ENCODE measurements at places on chromosomes 13 and 19.

DNA sequence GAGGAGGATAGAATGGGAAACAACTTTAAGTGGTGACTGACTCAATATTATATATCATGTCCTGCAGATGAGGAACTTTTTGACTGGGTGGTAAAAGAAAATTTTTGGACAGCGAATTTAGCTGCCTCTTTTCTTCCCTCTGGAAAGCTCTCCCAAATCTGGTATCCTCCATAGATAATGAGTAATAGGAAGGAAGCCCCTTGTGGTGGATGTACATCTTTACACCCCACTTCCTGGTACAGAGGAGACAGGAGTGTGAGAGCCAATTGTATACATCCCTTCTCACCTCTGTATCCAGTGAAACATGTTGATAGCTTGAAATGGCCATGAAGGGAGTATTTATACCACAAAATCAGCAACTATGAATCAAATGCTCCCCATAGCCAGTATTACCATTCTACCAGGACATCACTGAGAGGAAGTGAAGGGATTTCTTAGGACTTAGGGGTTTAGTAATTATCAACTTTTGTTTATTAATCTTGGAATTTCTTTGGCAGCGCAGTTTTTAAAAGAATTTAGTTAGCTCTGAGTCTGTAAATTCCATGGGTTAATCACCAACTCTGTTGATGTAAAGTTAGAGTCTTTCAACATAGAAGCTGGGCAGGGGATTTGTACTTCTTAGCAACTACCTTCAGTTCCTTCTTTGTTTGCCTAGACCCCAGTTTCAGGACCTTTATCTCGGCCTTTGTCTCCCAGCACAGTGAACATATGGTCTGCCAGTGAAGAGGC lies 17.0 kb upstream of the TDRD3 start:
- DNase-seq = no peak

GRCh38 chr19:6616011-6616410 lies 25.1 kb upstream of the CD70 start:
- DNase-seq = peak; percentile 79

GRCh38 chr19:38204096-38204495 lies 19.9 kb downstream of the DPF1 start:
- DNase-seq = no peak

- DNase-seq = peak; percentile 55
Measured at GRCh38 chr13:46134961-46135522, 30.2 kb upstream of the CPB2 start.

- DNase-seq = no peak
Measured at GRCh38 chr19:52778811-52779210, 7.8 kb downstream of the ZNF600 start.

DNA sequence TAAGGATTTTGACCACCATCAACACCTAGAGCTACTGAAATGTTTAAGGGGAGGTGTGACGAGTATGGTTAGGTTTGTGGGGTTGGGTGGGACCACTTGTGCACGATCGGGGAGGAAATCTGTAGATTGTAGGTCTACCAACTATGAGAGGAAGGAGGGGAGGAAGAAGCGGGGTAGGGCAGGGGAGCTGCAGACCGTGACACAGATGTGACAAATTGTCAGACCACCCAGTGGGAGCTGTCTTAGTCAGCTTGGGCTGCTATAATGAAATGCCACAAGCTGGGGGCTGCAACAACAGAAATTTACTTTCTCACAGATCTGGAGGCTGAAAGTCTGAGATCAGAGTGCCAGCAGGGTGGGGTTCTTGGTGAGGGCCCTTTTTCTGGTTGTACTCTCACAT lies 62.2 kb upstream of the ARGLU1 start:
- DNase-seq = no peak
